SK-N-SH treated with all-trans-retinoic acid at 6 μM for 48 hours (cell line): ENCODE measurements at places on chromosomes 3 and 15.

GRCh38 chr3:117355566-117355965 lies 646.0 kb downstream of the TUSC7 start:
- ATAC-seq, result peak; percentile 94

DNA sequence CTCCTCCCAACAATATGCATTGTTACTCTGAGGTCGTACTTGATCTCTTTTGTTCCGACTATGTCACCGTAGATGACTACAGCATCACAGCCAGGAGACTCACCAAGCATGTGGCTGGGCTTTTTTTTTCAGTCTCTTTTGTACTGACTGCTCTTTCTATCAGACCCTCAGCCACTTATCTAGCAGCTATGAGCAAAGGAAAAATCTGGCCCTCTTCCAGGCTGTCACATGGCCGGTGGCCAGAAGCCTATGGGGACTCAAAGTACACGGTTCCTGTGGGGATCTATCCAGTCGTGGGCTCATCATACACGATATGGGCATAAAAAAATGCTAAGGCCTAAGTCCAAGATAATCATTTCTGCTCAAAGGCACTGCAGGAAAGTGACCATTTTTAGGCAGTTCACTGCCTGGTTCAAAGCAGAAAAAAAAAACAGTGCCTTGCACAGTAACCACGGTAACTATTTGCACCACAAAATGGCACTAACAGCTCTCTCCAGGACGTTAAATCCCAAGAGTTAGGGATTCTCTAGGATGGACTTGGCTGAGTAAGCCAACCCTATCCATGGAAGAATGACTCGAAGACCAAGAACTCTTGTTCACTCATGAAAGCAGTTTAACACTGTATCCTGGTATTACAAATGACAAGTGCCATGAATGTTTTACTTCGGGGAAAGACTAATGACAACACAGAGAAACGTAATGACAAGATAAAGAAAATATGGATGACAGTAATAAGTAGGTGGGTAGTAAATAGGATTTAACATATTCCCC lies 50.3 kb downstream of the SHQ1 start:
- ATAC-seq, result peak; percentile 83

DNA sequence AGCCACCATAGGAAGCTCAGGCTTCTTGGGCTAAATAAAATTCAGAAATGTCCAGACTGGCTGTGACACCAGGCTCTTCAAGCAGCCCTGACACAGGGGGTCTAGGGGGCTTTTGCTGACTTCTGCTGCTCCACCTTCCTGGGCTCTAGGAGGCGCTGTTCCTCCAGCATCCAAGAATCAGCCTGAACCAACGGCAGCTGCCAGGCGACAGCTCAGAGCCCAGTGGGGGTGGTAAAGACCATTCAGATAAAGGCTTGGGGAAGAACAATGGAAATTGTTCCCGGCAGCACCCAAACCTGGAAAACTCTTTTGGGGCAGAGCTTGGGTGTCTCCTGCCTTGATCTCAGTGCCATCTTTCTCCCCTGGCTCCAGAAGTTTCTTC lies 21.6 kb upstream of the PSTPIP1 start:
- peak; percentile 68 for ATAC-seq

- ATAC-seq, result peak; percentile 39
These were observed 348.7 kb downstream of the ZIC1 start for GRCh38 chr3:147757866-147758265.

DNA sequence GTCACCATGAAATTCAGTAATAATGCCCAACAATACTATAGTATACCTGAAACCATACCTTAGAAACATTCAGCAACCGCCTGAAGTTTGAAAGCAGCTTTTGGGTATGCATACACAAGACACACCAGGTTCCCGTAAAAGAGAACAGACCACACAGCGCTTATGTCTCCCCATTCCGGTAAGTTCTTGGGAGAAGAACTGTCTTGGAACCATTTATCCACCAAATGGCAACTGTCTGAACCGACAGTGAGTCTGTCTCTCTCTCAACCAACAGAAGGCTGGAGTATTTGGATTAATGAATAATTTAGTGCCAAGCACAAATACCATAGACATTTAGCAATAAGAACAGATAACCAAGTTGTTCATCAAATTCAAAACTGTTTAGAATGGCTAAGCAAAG lies 7.6 kb downstream of the RGMA start:
- ATAC-seq, result no peak

GRCh38 chr15:75313116-75313845 lies 22.6 kb upstream of the COMMD4 start:
- ATAC-seq, result no peak

- ATAC-seq, result no peak
These were observed 39.5 kb upstream of the ZBTB20 start for GRCh38 chr3:115186351-115187148.

DNA sequence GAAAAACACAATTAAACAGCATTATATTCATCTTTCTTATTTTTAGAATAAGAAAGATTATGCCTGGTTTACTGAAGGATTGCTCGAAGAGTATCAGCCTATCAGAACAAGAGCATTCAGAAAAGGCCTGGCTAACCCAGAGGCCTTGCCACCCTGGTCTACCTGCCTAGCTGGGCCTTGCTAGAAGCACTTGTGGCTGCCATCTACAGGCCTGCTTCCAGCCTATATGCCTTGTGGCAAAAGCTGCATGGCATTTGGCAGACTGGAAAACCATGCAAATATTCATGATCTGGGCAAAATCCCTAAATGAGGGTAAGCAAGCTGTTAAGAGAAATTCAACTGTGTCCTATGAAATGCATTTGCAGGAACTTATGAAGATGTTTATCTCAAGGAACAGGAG lies 9.3 kb upstream of the ATP13A4 start:
- peak; percentile 54; the same call in 1 of the 3 replicates for ATAC-seq

GRCh38 chr15:99917252-99917651 lies 184.0 kb upstream of the LYSMD4 start:
- no peak for ATAC-seq
